ENCODE measurements at places on chromosomes 6 and 20.
A peak's percentile ranks its signal among the peaks of the same experiment; 100 is the strongest.

GRCh38 chr6:156161471-156161870 lies 615.7 kb upstream of the ARID1B start:
- no peak for DNase-seq

DNA sequence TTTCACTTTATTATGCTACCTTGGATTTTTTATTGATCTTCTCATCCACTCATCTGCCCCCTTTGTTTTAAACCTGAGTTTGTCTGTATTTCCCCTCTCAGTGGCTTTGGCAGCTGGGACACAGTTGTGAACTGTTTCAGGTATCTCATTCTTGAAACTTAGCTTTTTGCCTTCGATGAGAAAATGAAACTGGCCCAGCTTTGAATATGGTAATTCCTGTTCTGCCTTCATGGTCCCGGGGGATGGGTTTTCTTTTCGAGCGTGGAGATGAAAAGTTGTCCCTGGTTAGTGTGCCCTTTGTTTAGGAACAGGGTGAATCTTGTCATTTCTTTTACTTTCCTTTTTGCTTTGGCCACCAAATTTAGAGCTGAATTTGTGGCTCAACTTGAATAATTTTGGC lies 25.6 kb downstream of the DHX35 start:
- no peak for DNase-seq

DNA sequence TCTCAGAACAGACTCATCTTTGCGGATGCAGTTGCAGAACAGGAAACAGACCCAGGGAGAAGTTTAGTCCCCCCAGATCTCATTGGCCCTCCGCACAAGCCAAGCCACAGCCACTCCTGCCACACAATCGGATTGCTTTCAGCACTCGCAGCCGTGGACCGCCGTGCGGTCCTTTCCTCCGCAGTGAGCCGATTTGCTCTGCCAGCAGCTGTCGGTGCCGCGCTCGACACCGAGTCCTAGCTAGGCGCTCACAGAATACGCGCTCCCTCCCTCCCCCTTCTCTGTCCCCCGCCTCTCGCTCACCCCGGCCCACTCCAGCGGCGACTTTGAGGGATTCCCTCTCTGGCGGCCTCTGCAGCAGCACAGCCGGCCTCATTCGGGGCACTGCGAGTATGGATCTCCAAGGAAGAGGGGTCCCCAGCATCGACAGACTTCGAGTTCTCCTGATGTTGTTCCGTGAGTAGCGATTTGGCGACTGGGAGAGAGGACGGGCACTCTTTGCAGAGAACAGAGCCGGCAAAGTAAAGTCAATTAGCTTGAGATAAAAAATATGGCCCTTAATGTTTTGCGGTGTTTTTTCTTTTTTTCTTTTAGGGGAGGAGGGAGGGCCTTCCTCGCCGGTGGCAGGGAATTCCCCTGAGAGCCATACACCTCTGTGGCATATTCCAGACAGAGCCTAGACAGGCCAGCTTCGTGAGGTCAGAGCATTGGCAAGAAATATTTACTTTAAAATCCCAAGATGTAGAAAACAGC lies at the start of gene LAMP5:
TSS of gene LAMP5 (plus strand) at position 130 of the 753 bp plus-strand sequence. CDS start at position 393, 263 bp downstream.
- DNase-seq = no peak

- DNase-seq = no peak
These were observed 103.6 kb downstream of the PAX1 start for GRCh38 chr20:21808863-21809664.

- no peak for DNase-seq
These were observed 80.4 kb upstream of the SPTLC3 start for GRCh38 chr20:12928358-12928754.

DNA sequence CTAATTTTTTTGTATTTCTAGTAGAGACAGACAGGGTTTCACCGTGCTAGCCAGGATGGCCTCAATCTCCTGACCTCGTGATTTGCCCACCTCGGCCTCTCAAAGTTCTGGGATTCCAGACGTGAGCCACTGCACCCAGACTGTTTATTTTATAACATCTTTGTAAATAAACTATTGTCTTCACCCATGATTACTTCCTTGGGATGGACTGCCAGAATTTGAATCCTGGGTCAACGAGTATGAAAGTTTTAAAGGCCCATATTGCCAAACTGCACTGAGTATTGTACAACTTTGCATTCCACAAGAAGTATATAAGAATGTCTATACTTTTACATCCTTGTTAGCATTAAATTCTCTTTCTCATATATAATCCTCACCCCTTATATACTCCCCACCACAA lies 38.6 kb downstream of the ZHX3 start:
- DNase-seq = no peak

DNA sequence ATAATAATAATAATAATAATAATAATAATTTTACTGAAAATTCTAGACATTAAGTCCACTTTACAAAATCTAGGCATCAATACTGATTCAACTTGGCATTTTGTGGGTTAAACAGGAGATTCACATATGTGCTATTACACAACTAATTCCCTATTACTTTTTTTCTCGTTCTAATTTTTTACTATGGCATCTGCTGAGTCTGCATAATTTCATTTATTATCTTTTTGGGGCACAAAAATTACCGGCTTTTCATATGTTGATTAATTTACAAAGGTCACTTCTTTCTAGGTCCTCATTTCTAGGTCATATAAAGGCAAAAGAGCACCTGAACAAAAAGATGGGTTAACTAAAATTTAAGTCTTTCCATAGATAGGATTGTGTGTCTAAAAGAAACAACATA lies 1357.8 kb upstream of the ADGRB3 start:
- DNase-seq = no peak

GRCh38 chr6:94456266-94456665 lies 1036.9 kb upstream of the EPHA7 start:
- no peak for DNase-seq

GRCh38 chr6:71268735-71269437 lies 19.7 kb upstream of the OGFRL1 start:
- no peak for DNase-seq

GRCh38 chr6:145627451-145627850 lies 107.9 kb downstream of the EPM2A start:
- no peak for DNase-seq

DNA sequence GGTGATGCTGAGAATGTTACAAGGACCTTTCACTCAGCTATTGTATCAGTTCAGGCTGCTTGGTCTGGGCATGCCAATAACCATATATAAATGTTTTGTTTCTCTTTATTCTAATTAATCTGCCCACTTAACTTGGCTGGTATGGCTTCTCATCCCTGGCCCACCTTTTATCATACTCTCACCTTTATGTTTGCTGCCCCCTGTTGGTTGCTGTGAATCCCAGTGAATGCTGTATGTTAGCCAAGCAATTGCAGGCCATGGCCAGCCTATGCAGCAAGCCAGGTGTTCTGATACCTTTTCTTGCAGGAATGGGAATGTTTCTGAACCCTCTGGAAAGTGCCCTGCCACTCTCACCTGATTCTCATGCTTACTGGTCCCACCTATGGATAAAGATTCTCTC lies 54.6 kb downstream of the PCSK2 start:
- DNase-seq = no peak

DNA sequence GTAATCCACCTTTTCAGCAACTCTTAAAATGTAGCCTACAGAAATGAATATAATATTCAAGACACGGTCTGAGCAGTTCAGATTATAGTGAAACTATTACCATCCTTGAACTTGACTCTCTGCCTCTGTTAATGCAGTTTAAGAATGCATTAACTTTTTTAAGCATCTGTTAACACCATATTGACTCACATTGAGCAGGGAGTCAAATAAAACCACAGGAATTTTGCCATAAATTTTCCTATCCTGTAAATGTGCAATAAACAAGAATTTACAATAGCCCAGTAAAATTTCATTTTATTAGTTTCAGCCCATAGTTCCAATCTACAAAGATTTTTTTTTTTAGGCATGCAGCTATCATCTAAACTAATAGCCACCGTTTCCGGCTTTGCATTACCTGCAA lies 239.2 kb upstream of the DEFB112 start:
- no peak for DNase-seq

DNA sequence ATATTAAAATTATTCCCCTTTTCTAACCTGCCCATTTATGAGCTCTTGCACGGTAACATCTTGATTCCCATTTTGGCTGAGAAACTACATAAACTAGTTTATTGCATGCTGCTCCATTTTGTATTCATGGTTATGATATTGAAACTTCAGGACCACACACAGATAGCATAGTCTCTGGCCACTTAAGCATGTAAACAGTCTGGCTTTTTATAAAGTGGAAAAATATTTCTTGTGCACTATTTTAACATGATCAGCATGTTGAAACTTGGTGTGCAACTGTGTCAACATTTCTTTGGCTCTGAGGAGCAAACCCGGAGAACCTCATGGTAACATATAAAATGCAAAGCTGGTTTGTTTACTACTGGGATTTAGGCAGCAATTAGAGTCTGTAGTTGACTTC lies 70.7 kb downstream of the SLX4IP start:
- no peak for DNase-seq

- no peak for DNase-seq
These were observed 280.3 kb upstream of the TCF21 start for GRCh38 chr6:133608620-133609019.

DNA sequence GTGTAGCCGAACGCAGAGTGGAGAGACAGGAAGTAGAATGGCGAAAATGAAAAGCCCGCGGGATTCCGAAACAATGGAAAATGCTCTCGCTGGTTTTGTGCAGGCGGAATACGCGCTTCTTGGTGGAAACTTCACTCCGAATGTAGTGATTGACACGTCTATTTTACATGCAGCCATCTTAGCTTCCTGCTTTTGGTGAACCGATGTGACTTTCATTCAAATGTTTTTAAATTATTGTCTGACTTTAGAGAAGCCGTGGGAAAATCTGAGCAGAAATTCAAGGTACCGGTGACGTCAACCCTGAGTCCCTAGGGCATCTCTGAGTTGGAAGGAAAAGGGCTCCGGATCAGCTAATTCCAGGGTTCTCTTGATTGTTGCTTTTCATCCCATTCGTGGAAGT lies 11.4 kb downstream of the GPX5 start:
- DNase-seq = no peak

GRCh38 chr6:46113370-46113769 lies 16.4 kb upstream of the ENPP4 start:
- DNase-seq = no peak

DNA sequence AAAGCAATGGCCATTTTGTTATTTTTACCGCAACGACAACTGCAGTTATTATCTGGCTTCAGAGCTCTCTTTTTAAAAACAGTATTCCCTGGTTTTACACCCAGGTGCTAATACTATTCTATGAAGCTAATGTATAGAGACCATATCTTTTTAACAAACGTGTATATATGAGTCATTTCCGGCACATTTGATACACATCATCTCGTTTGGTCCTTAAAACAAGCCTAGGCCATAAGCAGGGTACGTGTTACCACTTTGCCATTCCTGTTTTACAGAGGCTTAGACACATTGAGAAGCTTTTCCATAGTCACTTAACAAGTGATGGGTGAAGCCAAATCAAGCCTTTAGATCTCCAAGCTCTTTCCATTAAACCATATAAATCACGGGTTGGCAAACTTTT lies 5.5 kb downstream of the TRAF3IP2 start:
- no peak for DNase-seq

GRCh38 chr6:154995254-154996015 lies at the start of gene TIAM2:
Gene TIAM2 (plus strand): TSS chr6:154995315. CDS start chr6:155129224, 133,909 bp downstream.
- no peak for DNase-seq

DNA sequence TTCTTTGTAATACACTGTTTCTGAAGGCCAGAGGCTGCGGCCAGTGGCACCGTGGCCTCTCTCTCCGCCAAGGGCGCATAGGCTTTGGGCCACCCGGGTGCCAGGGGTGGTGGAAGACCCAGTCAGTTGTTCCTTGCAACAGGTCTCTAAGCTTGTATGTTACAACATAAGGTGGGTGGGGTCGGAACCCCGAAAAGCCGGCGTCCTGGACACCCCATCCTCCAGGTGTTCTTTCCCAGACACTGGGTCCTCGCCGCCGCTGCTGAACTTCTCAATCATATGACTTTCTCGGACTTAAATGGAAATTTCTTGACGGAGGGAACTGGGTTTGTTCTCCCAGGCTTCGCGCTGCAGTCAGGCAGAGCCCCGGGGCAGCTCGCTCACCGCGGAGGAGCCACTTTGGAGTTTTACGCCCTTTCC lies 983 bp upstream of the KCNQ5 start:
- DNase-seq = no peak

DNA sequence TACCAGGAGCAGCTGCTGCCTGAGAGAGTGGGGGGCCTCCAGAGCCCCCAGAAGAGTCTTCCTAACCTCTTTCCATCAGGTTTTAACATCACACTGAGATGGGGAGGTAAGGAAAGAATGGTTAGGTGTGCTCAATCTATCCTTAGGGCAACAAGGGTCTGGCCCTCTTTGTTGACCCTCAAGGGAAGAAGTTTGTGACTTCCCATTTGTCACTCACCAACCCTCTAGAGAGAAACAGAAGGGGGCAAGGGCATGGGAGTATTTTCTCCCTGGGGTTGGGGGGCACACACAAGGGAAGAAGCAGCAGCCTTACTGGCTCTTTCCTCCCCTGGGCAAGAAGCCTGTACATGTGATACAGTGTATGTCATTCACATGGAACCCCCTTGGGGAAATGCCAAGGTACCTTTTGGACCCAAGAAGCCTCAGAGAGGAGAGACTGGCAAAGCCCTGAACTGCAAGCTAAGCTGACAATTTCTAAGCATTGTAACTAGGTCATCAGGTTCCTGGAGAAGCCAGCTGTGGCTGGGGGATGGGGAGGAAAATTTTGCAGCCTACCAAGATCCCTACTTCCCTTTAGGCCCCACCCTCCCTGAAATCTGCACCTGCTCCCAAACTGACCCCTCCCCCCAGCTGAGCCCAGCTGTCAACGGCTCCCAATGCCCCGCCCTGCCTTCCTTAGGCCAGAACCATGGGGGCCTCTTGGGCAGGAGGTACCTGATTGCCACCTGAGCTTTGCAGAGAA lies 14.5 kb downstream of the BCL2L1 start:
- DNase-seq = peak; percentile 62

DNA sequence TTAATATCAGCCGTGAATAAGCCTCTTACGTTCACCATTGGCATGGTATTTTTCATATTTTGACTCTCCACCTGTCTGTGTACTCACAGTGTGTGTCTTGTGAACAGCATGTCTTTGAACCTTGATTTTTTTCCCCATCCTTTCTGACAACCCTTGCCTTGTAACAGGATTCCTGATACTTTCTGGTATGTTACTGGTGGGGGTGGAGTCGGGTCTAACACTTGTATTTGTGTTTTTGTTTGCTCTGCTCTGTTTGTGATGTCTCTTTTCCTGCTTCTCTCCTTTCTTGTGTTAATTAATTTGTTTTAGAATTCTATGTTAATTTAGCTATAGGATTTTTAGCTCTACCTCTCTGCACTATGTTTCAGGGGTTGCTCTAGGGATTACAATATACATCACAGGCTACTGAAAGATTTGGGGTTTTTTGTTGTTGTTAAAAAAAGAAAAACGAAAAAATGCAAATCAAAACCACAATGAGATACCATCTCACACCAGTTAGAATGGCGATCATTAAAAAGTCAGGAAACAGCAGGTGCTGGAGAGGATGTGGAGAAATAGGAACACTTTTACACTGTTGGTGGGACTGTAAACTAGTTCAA lies 245.1 kb downstream of the CDH4 start:
- DNase-seq = no peak

Measured in tibial artery (tissue), 4 donors.